ENCODE measurements at places on chromosomes 12 and 14. TPM values are rescaled to one million over a fixed set of nuclear protein-coding genes. Genes with fewer than 3 reads are reported as not detected.

- DNase-seq: no peak
Measured at GRCh38 chr12:55726971-55727370, 1.8 kb downstream of the CD63 start.

GRCh38 chr12:109987615-109988014, 8.6 kb downstream of the GIT2 start:
- DNase-seq: peak; percentile 92

DNA sequence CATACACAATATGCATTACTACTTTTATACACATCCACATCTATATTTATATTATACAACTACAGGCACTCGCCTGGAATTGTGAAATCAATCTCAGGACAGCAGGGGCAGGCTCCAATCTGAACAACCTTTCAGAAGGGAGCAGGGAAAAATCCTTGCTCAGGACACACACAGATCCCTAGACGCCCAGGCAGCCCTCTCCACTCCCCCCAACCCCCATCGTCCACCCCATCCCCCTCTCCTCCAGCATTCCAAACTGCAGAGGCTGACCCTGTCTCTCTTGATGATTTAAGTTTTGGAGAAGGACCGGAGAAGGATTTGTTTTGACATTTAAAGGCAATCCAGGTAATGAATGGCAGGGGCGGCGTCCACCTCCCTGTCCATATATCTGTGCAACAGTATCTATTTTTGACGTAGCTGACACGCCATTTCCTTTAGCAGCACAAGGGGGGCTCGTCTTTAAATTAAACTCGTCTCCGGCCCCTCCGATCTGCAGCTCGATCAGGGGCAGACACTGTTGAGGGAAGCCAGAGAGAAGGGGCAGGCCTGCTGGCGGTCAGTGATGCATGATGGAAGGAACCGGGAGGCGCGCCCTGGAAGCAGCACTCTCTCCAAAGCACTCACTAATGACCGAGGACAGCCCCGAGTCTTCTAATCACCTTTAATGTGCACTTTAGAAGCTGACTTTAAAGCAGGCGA, 95.0 kb upstream of the TBX5 start:
- DNase-seq: no peak

DNA sequence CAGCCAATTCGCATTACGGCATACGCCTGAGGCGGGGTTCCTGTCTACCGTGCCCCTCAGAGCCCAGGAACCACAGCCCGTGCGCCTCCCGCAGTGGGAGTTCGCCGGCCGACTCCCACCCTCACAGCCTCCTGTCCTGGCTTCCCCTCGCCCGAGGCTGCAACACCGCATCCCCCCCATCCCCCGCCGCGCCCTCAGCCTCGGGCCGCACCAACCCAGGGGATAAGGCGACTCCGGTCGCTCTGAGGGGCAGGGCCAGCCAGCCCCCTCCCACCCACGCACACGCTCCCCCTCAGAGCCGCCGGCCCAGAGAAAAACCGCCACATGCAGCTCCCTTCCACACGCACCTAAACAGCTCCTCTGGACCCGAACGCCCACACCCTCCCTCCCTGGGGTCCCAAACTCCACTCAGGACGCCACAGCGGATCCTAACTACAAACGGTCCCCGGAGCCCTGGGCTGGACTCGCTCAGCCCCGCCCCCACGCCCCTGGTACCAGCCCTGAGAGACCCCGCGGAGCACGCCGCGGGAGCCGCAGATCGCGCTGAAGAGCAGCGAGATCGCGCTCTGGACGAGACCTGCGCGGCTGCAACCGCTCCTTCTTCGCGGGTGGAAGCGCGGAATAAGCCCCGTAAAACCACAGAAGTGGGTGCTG, at the start of gene C14orf39:
Gene C14orf39, minus strand, starts transcription at position 466 of the 654 bp plus-strand sequence. CDS start 985 bp downstream, outside the sequence.
- peak; percentile 79 for DNase-seq

DNA sequence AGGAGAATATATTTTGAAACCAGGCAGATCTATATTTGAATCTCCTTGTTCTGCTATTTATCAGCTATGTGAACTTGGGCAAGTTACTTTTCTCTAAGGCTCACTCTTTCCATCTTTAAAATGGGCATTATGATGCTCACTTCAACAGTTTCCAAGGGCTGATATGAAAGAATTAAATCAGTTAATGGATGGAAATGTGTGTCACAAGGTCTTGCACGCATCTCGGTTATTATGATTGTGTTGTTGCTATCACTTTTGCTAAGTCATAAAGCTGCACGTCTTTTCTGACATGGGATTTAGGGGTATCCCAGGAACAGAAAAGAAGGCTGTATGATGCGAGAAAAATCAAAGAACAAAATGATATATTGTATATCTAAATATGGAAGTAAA, 721.5 kb upstream of the TBX3 start:
- no peak for DNase-seq

- no peak for DNase-seq
Measured at GRCh38 chr12:120649442-120650232, 9.2 kb downstream of the CABP1 start.

GRCh38 chr12:120314220-120314619, 12.1 kb downstream of the SIRT4 start:
- DNase-seq: no peak

- no peak for DNase-seq
Measured at GRCh38 chr12:29519585-29520182, 22.2 kb upstream of the OVCH1 start.

GRCh38 chr14:87952307-87953094, 40.5 kb downstream of the GALC start:
- DNase-seq: no peak

- peak; percentile 60 for DNase-seq
Measured at GRCh38 chr12:109739747-109740693, 26.4 kb downstream of the FAM222A start.

Gene PLEKHG3
- 2.9 TPM for total RNA-seq

Gene FAM181A
- total RNA-seq: not detected
